ENCODE measurements at places on chromosomes 5 and 9.
A peak's percentile ranks its signal among the peaks of the same experiment; 100 is the strongest.

DNA sequence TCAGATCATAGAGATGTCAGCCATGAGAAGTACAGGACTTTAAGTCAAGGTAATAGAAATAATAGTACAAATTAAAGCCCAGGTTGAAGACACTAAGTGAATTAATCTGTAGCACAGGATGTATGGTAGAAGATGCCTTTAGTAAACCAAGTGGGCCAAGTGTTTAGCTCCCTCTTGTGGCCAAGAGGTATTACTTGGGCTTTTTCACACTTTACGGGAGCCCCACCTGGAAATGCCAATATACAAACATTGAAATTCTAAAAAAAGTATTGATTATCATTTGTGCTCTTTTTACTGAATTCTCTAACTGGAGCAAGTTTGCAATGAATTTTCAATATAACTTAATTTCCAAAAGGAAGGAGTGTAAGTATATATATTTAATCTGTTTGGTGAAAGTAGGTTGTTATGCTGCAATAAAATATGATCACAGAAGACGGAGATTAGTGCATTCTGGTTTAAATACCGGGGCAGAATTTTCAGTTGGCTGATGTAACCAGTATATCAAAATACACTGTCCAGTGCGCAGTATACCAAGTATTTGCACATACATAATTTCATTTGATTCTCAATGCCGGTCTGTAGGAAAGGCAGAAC lies 84.7 kb downstream of the PARP8 start:
- no peak for DNase-seq

DNA sequence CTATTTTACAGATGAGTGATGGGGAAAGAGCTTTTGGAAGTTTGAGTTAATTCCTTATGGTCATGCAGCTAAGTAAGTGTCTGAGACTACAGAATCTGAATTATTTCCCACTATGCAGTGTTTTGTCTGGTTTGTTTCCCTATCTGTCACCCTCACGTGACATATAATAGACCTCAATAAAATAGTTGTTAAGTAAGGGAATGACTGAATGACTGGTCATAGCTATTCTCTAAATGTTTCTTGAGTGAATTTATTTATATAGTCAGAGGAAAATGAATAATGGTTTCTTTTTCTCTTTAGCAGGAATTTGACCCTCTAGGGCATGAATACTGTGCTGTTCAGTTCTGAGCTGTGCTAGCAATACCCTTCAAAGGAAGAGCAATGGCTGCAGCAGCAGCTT lies 10.3 kb downstream of the TRIM32 start:
- DNase-seq: no peak

DNA sequence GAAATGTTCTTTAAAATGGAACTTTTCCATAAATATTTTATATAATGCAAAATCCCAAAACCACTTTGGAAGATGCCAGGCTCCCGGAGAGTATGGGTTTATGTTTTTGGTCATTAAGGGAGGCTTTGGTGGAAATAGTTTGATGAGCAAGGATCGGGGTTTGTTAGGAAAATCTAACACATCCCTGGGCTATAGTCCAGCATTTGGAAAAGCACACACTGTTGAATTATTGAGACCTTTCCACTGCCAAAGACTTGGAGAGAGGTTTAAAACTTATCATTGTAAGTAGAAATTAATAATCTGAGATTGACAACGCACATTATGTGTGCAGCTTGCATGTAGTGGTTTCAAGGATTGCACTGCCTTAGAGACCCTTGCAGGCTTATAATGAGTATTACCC lies 156.3 kb downstream of the PARP8 start:
- DNase-seq: no peak

GRCh38 chr9:124037790-124038189 lies 26.2 kb downstream of the LHX2 start:
- DNase-seq: no peak

GRCh38 chr5:159095866-159096242 lies 3.9 kb downstream of the EBF1 start:
- no peak for DNase-seq

DNA sequence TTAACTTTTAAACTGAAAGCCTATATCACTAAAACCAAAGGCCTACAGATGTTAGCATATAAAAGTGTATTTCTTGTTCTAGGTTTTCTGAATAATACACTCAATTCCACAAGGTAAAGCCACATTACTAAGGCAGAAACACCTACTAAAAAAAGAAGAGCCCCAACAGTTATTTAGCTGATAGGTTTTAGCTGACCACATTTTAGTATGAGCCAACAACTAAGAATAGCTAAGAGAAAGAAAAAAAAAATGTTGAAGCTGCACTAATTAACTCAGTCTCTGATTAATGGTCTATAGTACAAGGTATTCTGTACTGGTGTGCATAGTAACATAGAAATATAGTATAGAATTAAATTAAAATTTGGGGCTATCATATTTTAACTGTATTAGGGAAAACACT lies 23.5 kb downstream of the ZFR start:
- no peak for DNase-seq

- DNase-seq: no peak
These were observed 504.2 kb downstream of the ENC1 start for GRCh38 chr5:74136276-74136825.

- DNase-seq: no peak
These were observed 293.3 kb downstream of the CSNK1G3 start for GRCh38 chr5:123805300-123805699.

GRCh38 chr9:16213781-16214515 lies 656.5 kb downstream of the BNC2 start:
- no peak for DNase-seq

DNA sequence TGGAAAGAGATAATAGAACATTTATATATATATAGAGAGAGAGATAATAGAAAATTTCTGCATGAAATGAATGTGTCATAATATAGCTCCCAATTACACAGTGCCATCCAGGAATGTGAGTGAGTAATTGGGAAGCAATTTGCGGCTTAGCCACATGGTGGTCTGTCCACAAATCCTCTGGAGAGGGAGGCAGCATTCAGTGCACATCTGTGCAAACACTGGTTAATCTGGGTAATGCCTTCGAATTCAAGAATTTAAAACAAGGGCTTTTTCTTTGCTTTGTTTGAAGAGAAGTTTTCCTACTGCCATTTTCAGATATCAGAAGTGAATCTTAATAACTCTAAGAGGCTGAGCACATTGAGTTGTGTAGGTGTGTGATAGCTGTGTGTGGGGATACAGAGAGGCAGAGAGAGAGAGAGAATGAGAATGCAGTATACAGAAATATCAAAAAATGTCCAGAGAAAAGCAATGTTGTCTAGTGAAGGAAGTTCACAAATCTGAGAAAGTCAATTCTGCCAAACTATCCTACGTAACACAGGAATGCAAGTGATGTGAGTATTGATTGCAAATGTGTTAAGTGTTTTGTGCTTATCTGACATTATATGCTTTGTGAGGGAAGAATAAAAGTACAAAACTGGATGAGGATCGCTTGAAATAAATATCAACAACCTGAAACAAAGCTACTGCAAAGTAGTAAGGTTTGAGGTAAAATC lies 134.6 kb downstream of the EDIL3 start:
- no peak for DNase-seq

- no peak for DNase-seq
These were observed 55.9 kb upstream of the KLF9 start for GRCh38 chr9:70470050-70471015.

DNA sequence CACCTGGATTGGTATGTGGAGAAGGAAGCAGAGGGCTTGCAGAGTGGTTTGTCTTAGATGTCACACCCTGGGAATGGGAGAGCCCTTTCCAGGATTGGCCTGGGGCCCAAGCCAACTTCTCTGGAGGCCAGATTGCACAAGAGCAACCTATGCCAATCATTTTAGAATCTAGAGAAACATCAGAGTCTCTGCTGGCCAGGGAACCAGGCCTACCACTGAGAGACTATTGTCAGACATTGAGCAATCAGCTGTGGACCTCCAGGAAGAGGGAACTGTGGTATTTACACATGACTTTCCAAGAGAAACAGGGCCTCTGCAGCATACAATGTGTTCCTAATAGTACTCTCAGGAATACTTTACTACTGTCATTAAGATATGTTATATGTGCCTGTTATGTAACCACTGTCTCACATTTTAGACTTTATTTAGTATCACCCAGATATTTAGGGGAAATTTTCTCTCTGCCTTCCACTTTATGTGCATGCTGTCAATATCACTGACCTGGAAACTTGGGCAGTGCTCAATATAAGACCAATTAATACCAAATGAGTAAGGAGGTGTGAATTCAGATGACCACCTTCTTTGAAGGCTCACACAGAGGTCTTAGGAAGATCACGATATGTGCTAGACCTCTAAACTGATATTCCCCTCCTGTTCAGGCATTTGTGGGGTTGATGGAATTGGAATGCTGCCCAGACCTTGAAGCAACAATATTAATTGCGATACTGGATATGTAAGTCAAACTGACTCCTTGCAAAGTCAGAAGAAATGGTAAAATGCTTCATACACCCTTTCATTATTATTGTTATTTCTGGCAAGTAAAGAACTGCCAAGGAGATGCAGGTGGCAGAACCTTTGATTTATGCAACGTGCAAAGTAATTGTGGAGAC lies 20.5 kb upstream of the CCL28 start:
- DNase-seq: peak; percentile 64

DNA sequence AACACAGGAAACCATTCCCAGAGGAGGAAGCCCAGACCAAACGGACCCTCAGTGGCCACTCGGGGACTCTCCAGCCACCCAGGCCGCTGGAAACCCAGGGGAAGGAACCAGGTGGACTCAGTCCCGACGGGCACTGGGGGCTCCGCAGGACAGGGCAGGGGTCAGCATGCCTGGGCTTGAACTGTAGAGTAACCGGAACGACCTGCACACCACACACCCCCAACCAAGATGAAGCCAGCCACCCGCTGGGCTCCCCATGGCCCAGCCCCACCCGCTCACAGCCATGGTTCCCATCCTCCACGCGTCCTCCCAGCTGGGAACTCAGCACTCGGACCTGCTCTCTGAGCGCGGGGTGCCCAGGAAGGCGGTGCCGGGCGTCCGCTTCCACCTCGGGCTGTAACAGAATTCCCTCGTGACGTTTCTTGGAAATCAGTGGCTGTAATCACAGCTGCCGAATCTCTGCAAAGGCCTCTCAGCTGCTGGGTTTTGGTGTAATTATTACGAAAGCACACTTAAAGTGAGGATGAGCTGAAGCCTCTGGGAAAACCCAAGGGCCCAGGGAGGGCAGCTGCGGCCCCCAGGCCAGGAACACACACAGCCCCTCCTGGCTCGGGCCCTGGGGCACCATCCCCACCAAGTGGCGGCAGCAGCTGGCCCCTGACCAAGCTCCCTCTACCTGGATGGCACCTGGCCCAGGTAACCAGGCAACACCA lies 13.8 kb downstream of the NACC2 start:
- DNase-seq: peak; percentile 45

GRCh38 chr9:75529463-75529862 lies 361.0 kb upstream of the PCSK5 start:
- DNase-seq: no peak

GRCh38 chr9:5536684-5537083 lies 26.4 kb downstream of the PDCD1LG2 start:
- no peak for DNase-seq

GRCh38 chr9:90078988-90079421 lies 474.2 kb downstream of the GADD45G start:
- no peak for DNase-seq

DNA sequence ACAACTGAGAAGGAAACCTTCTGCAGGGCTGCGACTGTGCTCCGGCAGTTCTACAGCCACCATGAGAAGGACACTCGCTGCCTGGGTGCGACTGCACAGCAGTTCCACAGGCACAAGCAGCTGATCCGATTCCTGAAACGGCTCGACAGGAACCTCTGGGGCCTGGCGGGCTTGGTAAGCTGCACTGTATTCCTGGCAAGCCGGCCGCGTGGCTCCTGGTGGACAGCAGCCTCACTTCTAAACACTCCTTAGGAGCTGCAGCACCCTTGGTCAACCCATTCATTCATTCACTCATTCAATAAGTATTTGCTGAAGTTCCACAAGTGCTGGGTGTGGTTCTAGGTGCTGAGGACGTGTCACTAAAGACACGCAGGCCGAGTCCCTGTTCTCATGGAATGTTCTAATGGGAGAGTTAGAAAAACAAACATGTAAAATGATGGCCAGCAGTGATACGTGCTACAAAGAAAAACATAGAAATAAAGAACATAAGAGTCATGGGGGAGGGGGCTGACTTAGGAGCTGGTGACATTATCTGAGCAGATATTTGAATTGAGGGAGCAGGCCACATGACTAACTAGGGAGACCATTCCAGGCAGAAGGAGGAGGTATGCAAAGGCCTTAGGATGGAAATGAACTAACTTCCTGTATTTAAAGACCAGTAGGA lies 6.1 kb downstream of the IL4 start:
- no peak for DNase-seq

Data from left lung (tissue), 14 donors.